AG20443 (cell line): ENCODE measurements at places on chromosomes 4 and X.

DNA sequence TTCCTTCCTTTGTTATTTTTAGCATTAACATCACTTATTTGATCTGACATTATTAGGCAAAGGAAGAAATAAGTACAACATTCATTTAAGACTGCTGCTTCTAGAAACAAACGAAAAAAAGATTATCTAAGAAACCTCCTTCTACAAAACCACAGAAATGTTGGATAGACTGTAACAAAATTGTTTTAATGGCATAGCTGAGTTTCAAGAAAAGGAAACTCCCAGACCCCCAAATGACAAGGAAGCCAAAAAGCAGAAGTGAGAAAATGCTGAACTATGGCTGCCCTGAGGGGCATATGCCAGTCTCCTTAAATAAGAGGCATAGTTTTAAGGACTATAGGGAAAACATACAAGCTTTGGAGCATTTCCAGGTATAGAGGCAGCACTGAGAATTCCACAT, 1431.6 kb upstream of the TENM3 start:
- no peak for DNase-seq

GRCh38 chrX:153781428-153782047, 697 bp downstream of the SRPK3 start:
- DNase-seq = peak; percentile 39

- peak; percentile 31 for DNase-seq
Measured at GRCh38 chr4:52904421-52904820, 42.3 kb downstream of the RASL11B start.

DNA sequence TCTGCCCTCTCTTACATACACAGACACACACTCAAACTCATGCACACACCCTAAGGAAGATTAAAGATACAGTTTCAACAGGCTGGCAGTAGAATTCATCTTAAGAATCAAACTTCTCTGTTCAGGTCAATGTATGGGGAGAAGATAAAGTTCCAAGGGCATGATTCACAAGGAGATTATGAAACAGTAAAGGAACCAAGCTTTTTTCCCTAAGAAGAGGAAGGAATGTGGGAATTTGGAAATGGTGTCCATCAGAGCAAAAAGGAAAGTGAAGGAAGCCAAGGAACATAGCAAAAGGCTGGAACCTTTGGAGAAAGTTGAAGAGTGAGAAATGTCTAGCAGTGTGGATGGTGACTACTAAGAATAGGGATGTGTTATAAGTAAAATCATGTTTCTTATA, 191.0 kb upstream of the NPY2R start:
- DNase-seq = no peak

GRCh38 chr4:71691416-71692073, 92.3 kb downstream of the GC start:
- no peak for DNase-seq

DNA sequence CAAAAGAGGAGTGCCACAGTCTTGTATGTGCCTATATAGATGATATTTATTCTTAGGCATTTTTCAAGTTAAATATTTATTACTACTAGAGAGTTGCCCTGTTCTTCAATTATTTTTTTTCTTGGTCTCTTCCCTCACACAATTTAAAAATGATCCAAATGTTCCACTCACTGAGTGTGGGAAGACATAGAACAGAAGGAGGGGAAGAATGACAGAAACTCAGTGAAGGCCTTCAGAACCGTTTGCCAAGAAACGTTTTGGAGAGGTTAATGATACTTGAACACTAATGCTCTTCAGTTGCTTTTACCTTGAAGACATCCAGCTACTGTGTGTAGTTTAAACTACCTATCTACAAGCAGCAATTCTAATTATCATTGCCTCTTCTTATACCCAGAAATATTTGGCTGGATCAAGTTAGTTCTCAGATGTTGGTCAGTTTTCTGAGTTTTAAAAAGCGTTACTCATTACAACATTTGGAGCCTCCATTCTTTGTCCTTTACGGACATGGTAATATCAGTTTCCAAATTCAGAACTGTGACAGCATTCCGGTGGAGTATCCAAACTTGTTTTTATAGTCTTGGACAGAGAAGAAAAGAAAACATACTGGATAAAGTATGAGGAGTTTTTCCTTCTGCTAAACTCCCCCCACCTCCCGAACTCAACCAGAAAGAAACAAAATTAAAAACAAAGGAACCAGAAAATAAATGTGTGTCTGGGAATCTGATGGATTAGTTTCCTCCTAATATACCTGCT, 389.7 kb downstream of the SPRY1 start:
- DNase-seq = no peak

GRCh38 chr4:54637325-54637724, 20.4 kb upstream of the KIT start:
- DNase-seq = no peak

GRCh38 chr4:30600246-30601017, 119.7 kb upstream of the PCDH7 start:
- DNase-seq = no peak

DNA sequence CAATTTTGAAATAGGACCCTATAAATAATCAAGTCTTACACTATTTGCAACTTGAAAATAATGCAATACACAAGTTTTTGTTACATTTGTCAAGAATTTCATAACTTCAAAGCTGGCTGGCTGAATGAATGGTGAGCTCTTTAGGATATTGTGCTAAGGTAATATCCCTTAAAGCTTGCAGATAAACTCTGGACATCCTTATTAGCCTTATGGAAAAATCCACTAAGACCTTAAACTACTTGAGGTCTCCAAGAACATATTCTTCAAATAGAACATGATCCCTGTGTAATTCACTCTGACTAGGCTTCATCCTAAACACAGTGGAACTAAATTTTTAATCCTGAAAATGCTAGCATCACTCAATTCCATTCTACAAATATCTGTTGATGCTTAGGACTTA, 199.3 kb downstream of the PACRGL start:
- DNase-seq = no peak

GRCh38 chr4:138981930-138982390, 33.6 kb upstream of the NOCT start:
- peak; percentile 70 for DNase-seq

DNA sequence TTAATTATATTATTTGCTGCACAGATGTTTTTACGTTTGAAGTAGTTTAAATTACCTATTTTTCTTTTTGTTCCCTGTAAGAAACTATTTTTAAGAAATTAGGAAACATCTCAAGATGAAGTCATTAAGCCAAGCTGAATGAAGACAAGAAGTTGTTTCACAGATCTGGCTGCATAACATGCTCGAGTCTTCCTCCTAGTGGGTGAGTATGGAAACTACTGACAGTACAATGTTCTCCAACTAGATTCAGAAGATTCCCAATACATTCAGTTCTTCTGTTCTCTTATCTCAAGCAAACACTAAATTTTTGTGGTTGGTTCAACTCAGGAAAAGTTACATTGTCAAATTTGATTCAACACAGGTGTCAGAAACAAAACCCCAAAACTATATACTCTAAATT, 256.8 kb upstream of the VCX start:
- peak; percentile 28 for DNase-seq

GRCh38 chr4:73194064-73194463, 64.5 kb downstream of the ANKRD17 start:
- no peak for DNase-seq

DNA sequence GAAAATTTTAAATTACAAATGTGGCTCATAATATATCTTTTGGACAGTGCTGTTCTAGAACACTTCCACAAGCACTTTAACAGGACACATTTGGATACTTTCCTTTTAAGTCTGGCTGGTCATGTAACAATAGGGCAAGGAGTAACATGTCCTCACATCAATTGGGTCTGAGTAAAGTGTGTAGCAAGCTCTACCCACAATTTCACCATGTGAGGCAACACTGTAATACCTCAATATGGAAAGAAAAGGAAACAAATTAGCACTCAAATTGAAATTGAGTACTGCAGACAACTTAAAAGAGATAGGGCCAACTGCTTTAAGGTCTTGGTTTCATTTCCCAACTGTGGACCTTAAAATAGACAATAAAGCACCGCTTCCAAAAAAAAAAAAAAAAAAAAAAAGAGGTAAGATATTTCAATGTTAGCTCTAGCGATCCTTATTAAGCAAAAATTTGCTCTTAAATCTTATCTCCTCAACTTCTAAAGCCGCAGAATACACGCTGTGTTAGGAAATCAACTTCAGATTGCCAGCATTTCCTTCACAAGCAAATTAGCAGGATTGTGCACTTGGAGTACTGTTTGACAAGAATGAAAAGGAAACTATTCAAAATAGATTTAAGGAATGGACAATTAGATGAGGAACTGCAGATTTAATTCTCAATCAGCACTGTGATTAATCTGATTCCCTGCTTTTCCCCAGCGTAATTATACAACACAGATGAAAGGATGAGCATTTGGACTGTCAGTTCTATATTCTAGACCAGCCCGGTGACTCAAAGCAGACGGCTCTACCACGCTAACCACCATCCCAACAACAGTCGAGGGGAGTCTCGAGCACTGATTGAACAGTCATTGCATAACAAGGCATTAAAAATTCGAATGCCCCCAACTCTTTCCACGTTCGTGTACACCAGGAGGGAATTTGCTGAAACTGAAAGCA, 1.6 kb downstream of the CASK start:
- peak; percentile 13 for DNase-seq

DNA sequence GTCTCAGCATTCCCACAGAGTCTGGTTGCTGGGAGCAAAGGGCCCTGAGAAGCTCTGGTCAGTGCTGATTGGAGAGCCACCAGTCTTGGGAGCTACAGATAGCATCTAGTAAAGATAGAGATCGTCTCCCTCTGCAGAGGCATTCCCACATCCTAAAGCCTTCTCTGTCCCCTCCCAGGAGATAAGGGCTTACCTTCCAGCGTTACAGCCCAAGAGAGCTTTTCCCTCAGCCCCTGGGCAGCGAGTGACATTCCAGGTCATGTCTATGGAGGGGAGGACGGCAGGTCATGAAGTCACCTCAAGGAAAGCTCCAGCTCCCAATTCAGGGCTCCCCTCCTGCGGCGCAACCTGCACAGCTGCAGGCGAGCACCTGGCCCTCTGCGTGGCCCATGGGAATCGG, 29.9 kb downstream of the CLDN34 start:
- no peak for DNase-seq
